ENCODE measurements at places on chromosomes 5 and 9.

- no peak for DNase-seq
These were observed 23.9 kb upstream of the SAP30L start for GRCh38 chr5:154421868-154422267.

DNA sequence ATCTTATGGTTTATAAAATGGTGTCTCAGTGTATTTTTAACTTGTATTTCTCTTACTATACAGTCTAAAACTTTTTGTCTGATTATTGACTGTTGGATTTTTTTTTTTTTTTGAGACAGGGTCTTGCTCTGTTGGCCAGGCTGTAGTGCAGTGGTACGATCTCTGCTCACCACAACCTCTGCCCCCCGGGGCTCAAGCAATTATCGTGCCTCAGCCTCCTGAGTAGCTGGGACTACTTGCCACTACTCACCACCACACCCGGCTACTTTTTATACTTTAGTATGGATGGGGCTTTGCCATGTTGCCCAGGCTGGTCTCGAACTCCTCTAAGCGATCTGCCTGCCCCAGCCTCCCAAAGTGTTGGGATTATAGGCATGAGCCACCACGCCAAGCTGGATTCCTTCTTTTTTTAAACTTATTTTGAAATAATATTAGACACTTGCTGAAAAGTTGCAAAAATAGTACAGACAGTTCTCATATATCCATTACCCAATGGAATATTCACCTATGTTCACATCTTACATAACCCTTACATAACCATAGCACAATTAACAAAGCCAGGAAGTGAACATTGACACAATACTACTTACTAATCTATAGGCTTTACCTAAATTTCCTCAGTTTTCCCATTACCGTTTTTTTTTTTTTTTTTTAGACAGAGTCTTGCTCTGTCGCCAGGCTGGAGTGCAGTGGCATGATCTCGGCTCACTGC, 47.2 kb downstream of the STOM start:
- no peak for DNase-seq

GRCh38 chr5:1918488-1919208, 35.9 kb upstream of the IRX4 start:
- DNase-seq: no peak

DNA sequence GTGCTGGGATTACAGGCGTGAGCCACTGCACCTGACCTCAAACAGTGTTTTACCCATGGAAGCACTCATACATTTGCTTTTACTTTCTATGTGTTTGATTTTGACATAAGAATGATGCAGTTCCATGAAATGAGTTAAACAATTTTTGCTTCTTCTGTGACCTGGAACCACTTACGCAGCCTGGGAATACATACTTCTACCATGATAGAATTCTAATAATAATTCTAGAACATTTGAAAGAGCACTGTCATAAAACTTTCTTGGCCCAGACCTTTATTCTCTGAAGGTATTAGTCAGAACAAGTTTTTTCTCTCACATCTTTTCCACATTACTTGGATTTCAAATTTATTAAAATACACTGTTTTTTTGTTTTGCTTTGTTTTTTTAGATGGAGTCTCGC, 25.3 kb upstream of the COL5A1 start:
- DNase-seq: no peak

GRCh38 chr9:20352591-20352990, 269.7 kb downstream of the MLLT3 start:
- DNase-seq: no peak

DNA sequence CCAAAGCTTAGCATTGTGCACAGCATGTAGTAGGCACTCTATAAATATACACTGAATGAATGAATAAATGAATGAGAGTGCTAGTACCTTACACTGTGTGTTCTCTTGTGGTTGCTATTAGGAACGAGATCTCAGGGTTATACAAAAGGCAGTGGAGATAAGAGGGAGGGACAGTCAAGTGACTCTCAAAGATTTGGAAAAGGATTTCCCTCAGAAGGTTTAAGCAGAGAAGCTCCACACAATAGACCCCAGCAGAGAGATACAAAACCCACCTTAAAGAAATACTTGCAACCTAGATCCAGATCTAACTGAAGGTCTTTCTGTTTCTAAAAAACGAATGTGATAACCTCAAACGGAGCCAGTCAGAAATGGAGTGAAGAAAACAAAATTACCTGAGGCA, 11.8 kb upstream of the EFNA5 start:
- no peak for DNase-seq

DNA sequence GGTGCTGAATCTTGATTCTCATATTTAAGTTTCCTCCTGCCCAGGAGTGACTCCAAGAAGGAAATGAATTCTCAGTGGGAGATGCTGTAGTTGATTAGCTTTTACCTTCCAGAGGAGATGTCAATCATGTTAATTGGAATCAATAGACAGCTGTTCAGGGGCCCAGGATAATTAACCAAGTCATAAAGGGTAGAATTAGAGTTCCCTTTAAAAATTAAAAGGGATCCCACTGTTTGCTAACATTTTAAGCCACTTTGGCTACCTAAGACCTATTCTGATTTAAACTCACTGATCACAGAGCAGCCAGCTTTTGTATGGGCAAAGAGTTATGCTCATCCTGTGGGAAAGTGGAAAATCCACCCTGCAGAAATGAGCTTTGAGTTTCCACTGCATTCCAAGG, 249.6 kb downstream of the SLIT3 start:
- DNase-seq: no peak

- no peak for DNase-seq
These were observed 85.1 kb upstream of the VLDLR start for GRCh38 chr9:2536511-2536910.

- DNase-seq: no peak
These were observed 56.6 kb downstream of the CAMSAP1 start for GRCh38 chr9:135850737-135851136.

- no peak for DNase-seq
These were observed 34.2 kb downstream of the MARCHF6 start for GRCh38 chr5:10387690-10388089.

DNA sequence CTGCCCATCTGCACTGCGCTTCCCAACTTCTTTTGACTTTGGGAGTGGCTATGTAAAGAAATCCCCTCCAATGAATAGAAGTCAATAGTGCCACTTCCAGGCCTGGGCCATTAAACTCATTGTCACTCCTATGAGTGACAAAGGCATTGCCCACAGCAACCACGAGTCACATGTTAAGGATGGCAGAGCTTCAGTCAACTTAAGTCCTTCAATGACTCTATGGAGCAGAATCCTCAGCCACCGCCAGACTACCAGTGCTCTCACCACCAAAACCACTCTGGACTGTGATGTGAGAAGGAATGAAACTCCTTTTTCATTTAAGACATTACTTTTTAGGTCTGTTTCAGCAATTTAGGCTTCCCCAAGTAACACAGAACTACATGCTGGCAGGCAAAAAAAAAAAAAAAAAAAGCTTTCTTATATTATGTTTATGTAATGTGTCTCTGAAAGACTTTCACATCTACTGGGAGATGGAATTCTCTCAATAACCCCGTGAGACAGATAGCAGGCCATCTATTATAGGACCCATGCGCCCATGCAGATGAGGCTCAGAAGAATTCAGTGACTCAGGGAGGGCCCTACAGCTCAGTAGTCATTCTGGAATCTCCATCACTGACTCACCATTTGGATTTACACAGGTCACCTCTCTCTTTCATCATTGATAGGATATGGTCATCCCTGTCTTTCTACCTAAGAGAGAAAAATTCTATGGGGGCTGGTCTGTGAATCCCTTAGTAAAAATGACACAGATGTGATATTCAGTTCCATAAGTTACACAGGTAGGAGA, 180.5 kb downstream of the CEMIP2 start:
- no peak for DNase-seq

- no peak for DNase-seq
These were observed 145.4 kb downstream of the NMUR2 start for GRCh38 chr5:152259702-152260101.

- peak; percentile 9 for DNase-seq
These were observed 72.7 kb downstream of the SMIM23 start for GRCh38 chr5:171858303-171858702.

DNA sequence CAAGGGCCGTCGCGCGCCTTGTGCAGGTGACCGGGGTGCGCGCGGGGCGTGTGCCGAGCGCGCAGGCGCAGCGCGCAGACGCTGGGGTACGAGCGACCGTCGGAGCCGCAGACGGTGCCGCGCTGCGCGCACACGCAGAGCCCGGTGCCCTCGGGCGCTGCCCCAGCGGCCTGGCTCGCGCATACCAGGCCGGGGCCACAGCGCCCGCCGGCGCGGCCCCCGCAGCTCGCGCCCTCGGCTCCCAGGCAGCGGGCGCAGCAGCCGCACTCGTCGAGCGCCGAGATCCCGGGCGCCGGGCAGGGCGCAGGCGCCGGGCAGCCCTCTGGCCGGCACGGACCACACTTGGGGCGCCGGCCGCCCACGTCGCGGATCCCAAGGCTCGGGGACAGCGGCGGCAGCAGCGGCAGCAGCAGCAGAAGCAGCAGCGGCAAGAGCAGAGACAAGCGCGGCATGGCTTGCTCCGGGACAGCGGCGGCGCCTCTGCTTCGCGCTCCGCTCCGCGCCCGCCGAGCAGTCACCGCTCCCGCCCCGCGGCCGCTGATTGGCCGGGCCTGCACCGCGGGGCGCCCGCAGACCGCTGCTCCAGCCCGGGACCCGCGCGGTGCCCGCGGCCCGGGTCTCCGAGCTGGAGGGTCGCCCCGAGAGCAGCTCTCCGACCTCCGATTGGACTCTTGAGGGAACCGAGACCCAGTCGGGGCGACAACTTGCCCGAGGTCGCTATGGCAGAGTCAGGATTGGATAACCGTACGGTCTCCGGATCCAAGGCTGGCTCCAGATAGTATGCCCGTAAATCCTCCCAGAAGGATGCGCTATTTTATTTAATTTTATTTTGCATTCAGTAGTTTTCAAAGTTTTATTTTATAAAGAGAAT, at the start of gene IGFBPL1:
TSS of gene IGFBPL1 (minus strand) at position 482 of the 871 bp plus-strand sequence. CDS start at position 452, 30 bp downstream.
- no peak for DNase-seq

DNA sequence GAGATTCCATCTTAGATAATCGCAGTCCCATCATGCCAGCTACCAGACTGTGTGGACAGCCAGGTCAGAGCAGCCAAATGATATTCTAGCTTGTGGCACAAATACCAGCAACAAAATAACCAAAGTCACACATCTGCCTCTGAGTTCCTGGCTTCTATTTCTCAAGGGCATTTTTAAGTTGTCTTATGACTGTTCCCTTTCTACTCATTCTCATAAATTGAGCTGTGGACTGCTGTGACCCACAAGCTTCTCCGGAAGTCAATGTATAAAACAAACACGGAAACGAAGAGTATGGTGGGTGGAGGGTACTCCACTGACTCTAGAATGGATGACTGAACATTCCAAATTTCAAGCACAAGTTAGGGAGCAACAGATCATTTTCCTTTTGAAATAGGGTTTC, 43.9 kb downstream of the PDCD1LG2 start:
- no peak for DNase-seq

GRCh38 chr9:81635521-81636254, 53.7 kb downstream of the TLE1 start:
- DNase-seq: no peak

- DNase-seq: no peak
These were observed 147.9 kb downstream of the C5orf15 start for GRCh38 chr5:133820507-133820906.

GRCh38 chr5:157874861-157875260, 15.9 kb upstream of the CLINT1 start:
- DNase-seq: no peak

GRCh38 chr9:33124751-33125381, 42.3 kb downstream of the B4GALT1 start:
- DNase-seq: no peak

- no peak for DNase-seq
These were observed 59.4 kb upstream of the DNAH5 start for GRCh38 chr5:14003936-14004335.

DNA sequence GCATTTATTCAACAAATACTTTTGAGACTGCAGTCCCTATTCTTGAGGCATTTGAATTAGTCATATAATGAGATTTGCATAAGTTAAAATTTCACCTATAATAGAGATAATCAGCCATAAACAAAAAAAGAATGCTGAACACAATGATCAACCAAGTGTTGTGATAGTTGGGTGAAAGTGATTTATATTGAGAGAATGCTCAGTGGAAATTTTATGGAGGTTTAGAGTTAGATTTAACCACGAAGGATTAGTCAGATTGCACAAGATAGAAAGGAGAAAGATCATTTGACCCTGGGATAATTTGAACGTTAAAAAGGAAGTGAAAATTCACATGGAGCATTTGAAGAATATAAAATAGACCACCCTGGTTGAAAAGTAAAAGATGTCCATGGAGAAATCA, 356.2 kb downstream of the NPR3 start:
- DNase-seq: no peak

GRCh38 chr9:105911104-105911911, 217.0 kb downstream of the TMEM38B start:
- DNase-seq: no peak

DNA sequence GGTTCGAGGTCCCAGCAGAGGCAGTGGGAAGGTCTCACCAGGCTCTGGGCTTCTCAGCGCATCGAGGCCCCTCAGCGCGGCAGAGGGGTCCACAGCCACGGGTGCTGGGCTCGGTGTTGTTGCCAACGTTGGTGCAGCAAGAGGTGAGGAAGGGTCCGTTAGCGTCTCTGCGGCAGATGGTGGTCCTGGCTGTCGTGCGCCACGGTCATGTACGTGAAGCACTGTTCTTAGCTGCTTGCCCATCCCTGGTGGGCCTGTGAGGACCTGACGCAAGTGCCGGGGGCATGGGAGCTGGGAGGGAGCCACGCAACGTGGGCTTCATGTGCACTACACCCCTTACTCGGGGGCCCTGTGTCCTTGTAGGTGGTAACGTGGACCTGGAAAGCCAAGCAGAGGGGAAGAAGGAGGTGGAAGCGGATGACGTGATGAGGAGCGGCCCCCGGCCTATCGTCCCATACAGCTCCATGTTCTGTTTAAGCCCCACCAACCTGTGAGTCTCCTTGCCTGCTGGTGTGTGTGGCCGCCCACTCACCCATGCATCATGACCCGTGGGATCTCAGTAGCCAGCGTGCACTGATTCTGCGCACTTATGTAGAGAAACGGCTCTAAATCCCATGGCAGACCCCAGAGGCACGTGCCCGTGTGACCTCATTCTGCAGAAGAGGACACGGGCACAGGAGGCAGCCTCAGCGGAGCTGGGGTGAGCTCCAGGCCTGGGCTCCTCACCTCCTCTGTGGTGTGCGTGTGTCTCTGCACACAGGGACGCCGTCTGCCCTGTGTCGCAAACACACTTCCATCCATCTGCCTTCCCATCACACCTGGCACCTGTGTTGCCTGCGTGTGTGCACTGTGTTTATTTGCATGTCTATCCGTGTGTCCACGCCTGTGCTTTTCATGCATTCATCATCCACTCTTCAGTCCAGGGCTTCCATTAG, 166.1 kb downstream of the CACNA1B start:
- no peak for DNase-seq

- no peak for DNase-seq
These were observed 165.4 kb upstream of the TNC start for GRCh38 chr9:115283395-115283794.

DNA sequence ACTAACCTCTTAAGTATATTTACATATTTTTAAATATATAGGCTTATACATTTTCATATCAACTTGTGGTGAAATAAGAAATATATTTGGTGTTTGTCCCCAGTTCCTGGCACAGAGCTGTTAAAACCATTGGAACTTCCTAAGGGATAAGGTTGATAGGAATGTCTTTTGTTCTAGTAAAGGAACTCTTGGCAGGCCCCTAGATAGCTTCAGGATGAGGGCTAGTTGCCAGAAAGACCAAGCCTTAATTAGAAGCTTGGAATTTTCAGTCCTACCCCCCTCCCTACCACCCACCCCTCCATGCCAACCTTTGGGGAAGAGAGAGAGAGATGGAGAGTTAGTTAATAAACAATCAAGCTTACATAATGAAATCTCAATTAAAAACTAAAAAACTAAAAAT, 638.6 kb upstream of the ACO1 start:
- no peak for DNase-seq

- DNase-seq: no peak
These were observed 562.2 kb upstream of the MEF2C start for GRCh38 chr5:89445106-89445745.

- DNase-seq: no peak
These were observed 320.5 kb upstream of the CD180 start for GRCh38 chr5:67516948-67517565.
